Spinal cord (tissue), 10 donors: ENCODE measurements at places on chromosomes 5 and 9.

DNA sequence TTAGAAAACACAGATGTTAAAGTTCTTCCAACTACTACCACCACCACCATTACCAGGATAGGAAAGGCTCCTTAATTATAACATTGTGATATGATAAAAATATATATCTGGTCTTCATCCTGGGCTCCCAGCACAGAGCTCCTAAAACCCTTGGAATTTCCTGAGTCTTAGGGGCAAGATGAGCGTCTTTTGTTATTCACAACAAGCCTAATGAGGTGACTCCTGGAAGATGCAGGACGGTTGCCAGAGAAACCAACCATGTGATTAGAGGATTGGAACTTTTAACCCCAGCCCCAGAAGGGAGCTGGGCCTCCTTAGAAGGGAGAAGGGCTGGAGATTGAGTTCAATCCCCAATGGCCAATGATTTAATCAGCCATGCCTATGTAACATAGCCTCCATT is 148.0 kb upstream of the ADRA1B start:
- no peak overlapping the region for H3K4me3 ChIP-seq
- no peaks in the 10 kb centered on the region for H3K4me1 ChIP-seq
- DNase-seq: no peak
- H3K36me3 ChIP-seq: no peaks in the 10 kb centered on the region
- no peaks in the 10 kb centered on the region for H3K27me3 ChIP-seq

DNA sequence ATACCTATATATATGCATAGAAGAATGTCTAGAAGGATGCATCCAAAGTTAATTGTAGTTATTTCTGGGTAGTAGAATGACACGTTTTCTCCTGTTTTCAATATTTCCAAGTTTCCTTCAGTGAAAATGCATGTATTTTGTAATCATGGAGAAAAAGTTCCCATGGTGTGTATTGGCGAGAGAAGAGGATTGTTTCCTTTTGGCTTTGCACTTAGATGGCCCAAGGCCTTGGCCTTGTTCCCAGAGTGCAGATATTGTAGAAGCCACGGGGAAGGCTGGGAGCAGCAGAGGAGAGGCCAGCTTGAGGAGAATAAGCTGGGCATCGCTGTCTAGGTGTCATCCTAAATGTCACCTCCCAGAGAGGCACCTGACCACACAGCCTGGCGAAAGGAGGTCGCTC is 44.0 kb downstream of the IRF1 start:
- H3K36me3 ChIP-seq: no peaks in the 10 kb centered on the region
- no peaks in the 10 kb centered on the region for H3K27me3 ChIP-seq
- H3K27ac ChIP-seq: peak overlapping the region; percentile 10

- no peaks in the 10 kb centered on the region for H3K36me3 ChIP-seq
- no peak overlapping the region for H3K27ac ChIP-seq
- peaks cover 4% of the 10 kb centered on the region for H3K4me1 ChIP-seq
- peaks cover 2% of the 10 kb centered on the region for H3K27me3 ChIP-seq
- no peak overlapping the region for H3K4me3 ChIP-seq
Observed at GRCh38 chr5:74206579-74207550, 433.7 kb downstream of the ENC1 start.

DNA sequence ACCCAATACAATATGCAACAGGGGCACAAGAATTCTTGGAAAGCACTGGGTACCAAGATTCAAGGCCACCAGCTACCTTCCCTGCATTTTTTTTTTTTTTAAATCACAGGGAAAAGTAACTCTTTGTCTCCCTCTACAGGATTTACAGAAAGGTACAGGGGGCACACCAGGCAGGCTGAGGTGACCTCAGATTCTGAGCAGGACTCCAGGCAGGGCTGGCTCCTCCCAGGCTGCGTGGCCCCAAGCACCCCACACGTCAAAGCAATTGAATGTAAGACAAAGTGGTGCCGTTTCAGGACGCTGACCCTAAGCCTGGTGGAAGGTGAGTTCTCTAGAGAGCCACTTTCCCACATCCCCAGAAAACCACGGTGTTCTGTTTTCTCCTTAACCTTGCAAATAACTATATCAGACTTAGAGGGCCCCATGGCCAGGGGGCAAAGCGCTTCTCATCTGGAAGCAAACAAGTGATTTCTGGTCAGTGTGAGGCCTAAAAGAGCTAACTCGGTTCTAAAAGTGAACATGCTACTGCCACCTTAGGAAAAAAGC is 222.6 kb downstream of the ROR2 start:
- DNase-seq: no peak
- H3K36me3 ChIP-seq: peaks cover 15% of the 10 kb centered on the region
- no peak overlapping the region for H3K4me3 ChIP-seq
- no peaks in the 10 kb centered on the region for H3K27me3 ChIP-seq
- H3K27ac ChIP-seq: no peak overlapping the region
- H3K4me1 ChIP-seq: no peaks in the 10 kb centered on the region

GRCh38 chr5:134227259-134227658 is 1.4 kb upstream of the PPP2CA start:
- no peaks in the 10 kb centered on the region for H3K27me3 ChIP-seq
- peaks cover 10% of the 10 kb centered on the region for H3K4me1 ChIP-seq
- no peak for DNase-seq
- peak overlapping the region; percentile 89 for H3K4me3 ChIP-seq
- H3K36me3 ChIP-seq: no peaks in the 10 kb centered on the region

DNA sequence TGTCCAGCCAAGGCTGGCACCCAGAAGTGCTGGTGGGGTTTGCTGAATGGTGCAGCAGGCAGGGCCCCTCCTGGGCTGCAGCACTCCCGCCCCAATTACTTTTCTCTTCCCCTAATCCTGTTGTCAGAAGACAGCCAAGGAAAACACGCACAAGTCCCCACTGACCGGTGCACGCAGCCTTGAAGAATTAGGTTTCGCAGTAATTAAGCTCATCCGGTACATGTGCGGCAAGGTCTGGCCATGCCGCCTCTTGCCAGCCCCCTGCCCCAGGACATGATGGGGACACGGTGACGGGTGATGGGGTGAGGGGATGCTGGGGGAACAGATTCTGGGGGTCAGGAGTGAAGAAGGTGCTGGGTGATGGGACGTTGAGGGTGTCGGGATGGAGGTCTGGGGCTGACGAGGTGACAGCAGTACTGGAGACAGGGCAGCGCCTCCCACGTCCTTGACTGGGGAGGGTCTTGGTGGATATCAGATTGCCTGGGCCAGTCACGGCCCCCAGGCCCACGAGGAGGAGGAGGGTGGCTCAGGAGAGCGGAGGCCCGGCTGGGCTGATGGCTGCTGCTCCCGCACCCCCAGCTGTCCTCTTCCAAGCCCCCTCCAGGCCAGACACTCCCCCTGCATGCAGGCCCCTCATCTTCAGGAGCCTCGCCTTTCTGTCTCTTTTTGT is 34.9 kb downstream of the BARX1 start:
- no peak overlapping the region for H3K27ac ChIP-seq
- H3K4me3 ChIP-seq: no peak overlapping the region
- H3K4me1 ChIP-seq: no peaks in the 10 kb centered on the region
- no peak for DNase-seq

GRCh38 chr9:72524820-72525540 is 3.6 kb downstream of the TMC1 start:
- H3K27me3 ChIP-seq: no peaks in the 10 kb centered on the region
- H3K4me1 ChIP-seq: peaks cover 13% of the 10 kb centered on the region
- peak; percentile 7 for DNase-seq
- H3K27ac ChIP-seq: no peak overlapping the region
- no peak overlapping the region for H3K4me3 ChIP-seq
- no peaks in the 10 kb centered on the region for H3K36me3 ChIP-seq

GRCh38 chr9:129146441-129146941 is 31.6 kb downstream of the IER5L start:
- H3K4me3 ChIP-seq: no peak overlapping the region
- no peaks in the 10 kb centered on the region for H3K27me3 ChIP-seq
- peaks cover 55% of the 10 kb centered on the region for H3K4me1 ChIP-seq
- peak overlapping the region; percentile 96 for H3K27ac ChIP-seq
- peaks cover 88% of the 10 kb centered on the region for H3K36me3 ChIP-seq

DNA sequence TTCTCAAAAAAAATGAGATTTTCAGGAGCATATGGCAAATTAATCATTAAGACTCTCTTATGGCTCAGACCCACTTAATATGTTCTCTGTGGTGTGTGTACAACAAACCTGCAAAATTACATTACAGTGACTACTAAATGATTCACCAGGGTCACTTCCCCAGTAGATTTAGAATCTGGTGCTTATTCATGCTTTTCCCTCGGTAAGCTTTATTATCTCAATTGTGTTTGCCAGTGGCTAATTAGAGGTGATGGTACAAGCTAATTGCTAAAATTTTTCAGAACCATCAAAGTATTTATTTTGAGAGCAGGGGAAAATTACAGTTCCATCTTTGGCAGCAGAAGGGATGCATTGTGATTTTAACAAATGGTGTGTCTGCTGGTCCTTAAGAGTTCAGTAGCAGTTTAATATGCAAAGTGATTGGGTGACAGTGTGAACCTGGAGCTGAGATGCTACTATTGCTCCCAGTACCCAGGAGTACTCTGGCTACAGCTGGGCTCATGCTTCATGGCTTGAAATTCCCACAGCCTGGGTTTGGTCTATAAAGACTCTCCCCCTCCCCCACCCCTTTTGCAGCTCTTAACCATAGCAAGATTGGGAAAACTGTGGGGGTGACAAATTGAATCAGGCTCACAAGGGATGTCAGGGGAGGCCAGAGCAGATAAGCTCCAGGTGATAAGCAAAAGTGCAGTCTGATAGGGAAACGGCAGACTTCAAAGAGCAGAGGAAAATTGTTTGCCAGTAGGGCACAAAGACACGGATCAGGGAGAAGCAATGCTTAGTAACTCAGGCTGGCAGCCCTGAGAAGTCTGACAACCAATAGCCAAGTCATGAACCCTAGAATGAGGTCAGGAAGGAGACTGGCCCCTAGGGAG is 92.8 kb upstream of the RAD23B start:
- DNase-seq: no peak
- peaks cover 4% of the 10 kb centered on the region for H3K4me1 ChIP-seq
- H3K4me3 ChIP-seq: no peak overlapping the region
- H3K36me3 ChIP-seq: no peaks in the 10 kb centered on the region
- H3K27ac ChIP-seq: no peak overlapping the region
- H3K27me3 ChIP-seq: no peaks in the 10 kb centered on the region

DNA sequence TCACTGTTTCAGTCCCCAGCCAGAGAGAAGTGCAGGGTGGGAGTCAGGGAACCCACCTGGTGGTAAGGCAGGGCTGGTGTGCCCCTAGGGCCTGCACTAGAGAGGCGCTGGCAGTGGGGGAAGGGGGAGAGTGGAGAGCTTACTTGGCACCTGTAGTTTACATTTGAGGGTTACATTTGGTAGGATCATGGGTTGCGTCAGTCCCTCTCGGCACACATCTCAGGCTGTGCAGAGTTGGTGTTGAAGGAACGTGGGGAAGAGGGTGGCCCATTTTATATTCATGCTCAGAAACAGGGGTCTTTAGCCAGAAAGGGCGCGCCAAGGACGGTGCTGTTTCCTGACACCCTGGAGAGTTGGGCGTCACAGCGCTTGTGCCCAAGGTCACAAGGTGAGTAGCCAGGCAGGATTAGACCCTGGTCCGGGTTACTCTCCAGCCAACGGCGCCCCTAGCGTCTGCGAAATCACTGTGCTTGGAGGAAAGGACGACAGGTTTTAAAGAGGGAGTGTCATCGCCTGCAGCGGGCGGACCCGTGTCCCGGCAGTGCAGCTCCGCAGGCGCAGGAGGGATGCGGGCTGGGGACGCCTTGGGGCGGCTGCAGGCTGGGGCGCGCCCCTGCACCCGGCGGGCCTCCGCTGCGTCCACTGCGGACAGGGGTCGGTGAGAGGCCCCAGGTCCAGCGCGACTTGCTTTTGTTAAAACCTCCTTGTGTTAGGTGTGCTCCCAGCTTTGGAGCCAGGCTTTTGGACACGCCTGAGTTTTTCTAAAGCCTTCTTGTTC is 272.6 kb downstream of the FANCC start:
- peaks cover 18% of the 10 kb centered on the region for H3K4me1 ChIP-seq
- no peak overlapping the region for H3K4me3 ChIP-seq
- peak; percentile 62 for DNase-seq

GRCh38 chr5:179132586-179133355 is 72.6 kb downstream of the ZNF354C start:
- DNase-seq: no peak
- H3K4me1 ChIP-seq: peaks cover 5% of the 10 kb centered on the region
- no peak overlapping the region for H3K27ac ChIP-seq
- H3K36me3 ChIP-seq: peaks cover 40% of the 10 kb centered on the region
- no peaks in the 10 kb centered on the region for H3K27me3 ChIP-seq

- no peaks in the 10 kb centered on the region for H3K4me1 ChIP-seq
- peaks cover 2% of the 10 kb centered on the region for H3K36me3 ChIP-seq
- H3K27me3 ChIP-seq: no peaks in the 10 kb centered on the region
- DNase-seq: no peak
Observed at GRCh38 chr9:94181408-94182181, 77.5 kb upstream of the ZNF169 start.

GRCh38 chr9:88759364-88759763 is 224.4 kb downstream of the NXNL2 start:
- H3K4me3 ChIP-seq: no peak overlapping the region
- no peaks in the 10 kb centered on the region for H3K27me3 ChIP-seq
- no peaks in the 10 kb centered on the region for H3K4me1 ChIP-seq
- no peak for DNase-seq
- no peak overlapping the region for H3K27ac ChIP-seq
- H3K36me3 ChIP-seq: no peaks in the 10 kb centered on the region

DNA sequence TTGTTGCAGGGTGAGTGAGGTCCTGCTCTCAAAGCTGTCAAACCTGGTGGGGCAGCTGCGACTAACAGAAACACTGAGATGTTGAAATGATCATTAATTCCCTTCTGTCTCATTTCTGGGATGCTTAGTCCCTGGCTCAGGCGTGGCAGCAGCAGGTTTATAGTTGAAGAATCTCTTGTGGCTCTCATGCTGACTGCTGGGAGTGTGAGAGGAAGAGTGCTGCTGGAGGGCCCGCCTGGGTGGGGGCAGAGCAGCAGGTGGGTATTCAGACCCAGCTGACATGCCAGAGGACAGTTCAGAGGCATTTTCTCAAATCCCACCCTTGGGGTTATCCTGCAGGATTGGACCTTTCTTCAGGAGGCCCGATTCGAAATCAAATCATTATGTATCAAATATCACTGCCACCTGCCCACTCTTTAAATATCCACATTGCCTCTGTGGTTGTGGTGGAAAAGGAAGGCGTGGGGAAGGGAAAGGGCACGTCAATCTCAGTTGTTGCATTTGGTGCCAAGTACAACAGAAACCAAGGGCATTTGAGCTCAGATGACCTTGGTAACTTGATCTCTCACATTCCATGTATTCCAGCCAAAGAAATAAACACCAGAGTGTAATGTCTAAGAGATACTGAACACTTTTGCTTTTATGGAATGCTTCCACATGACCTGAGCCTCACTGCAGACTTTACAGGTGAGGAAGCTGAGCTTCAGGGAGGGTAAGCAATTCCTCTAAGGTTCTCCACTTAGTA is 224.3 kb downstream of the AOPEP start:
- no peak for DNase-seq
- no peak overlapping the region for H3K4me3 ChIP-seq
- no peak overlapping the region for H3K27ac ChIP-seq
- H3K4me1 ChIP-seq: peaks cover 10% of the 10 kb centered on the region

DNA sequence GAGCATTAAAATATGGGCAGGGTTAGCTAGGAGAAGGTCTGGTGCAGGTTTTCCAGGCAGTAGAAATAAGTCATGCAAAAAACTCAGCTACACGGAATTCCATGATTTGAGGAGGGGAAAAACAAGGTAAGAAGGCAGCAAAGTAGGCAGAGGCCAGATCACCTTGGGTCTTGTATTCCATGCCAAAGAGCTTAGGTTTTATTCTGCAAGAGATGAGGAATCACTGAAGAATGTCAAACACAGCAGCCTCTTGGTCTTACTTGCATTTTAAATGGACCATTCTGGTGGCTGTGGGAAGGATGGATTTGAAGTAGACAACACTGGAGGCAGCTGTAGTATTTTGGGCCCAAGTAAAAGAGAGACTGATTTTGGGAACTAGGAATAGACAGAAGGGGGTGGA is 8.6 kb downstream of the TRPM3 start:
- H3K4me1 ChIP-seq: no peaks in the 10 kb centered on the region
- H3K27me3 ChIP-seq: no peaks in the 10 kb centered on the region
- H3K4me3 ChIP-seq: no peak overlapping the region
- no peaks in the 10 kb centered on the region for H3K36me3 ChIP-seq
- no peak for DNase-seq
